ENCODE measurements at places on chromosomes 16 and 17.

DNA sequence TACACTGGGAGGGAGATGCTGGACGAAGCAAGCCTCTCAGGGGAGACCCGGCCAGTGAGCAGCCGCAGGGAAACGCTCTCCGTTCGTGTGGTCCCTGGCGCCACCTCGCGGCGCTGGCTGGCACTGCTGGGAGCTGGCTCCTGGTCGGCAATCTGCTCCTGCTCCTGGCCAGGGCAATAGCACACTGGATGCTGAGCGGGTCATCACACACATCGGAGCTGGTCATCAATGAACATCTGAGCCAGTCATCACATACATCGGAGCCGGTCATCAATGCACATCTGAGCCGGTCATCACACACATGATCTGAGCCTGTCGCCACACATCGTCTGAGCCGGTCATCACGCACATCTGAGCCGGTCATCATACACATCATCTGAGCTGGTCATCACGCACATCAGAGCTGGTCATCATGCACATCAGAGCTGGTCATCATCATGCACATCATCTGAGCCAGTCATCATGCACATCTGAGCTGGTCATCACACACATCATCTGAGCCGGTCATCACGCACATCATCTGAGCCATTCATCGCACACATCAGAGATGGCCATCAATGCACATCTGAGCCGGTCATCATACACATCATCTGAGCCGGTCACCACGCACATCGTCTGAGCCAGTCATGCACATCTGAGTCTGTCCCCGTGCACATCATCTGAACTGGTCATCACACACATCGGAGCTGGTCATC is 217.3 kb downstream of the RBFOX3 start:
- no peak for DNase-seq

DNA sequence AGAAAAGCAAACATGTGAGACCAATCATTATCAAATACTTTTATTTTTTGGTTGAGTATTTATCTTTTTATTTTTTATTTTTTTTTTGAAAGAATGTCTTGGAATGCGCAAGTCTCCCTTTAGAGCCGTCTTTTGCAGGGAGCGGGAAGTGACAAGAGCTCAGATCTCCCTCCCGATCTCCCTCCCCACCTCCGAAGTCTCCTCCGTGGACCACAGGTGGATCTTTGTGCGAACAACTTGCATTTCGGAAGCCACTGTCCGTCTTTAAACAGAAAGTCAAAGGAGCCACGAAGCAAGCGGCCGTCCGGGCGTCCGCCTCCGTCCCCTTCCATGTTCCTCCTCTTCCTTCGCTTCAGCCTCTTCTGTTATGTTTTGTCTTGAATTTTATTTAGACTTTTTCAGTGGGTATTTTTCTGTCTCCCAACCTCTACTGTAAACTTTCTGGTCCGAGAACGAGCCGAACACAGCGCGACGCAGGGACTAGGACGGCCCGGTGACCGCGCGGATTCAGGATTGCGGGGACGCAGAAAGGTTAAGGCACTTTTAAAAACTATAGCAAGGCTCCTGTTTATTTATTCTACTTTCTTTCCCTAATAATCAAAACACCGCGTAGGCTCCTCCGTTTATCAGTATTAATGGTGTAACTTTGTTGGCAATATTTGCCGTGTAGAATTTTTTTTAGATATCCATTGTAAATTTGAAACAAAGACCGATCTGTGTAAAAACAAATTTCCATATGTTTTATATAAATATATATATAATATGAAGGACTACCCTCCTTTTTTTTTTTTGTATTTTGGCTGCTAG is 3.3 kb downstream of the FOXF1 start:
- DNase-seq: no peak

GRCh38 chr17:76633628-76634328 is 9.8 kb downstream of the ST6GALNAC1 start:
- DNase-seq: no peak

DNA sequence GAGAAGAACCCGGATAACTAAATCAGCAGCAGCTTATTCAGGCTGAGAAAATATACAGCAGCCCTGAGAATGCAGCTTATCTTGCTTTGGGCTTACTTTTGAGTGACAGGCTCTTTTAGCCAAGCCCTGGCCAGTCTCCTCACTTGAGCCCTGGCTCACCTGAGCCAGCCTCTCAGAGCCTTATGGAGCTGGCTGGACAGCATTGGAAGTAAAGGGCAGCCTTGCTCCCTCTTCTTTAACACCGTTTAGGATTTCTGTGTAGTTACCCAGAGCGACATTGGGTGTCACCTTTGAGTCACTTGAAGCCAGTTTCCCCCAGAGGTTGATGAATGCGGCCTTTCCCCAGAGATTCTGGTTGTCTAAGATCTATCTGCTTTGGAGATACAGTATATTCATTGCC is 7.7 kb upstream of the NPIPB2 start:
- DNase-seq: no peak

DNA sequence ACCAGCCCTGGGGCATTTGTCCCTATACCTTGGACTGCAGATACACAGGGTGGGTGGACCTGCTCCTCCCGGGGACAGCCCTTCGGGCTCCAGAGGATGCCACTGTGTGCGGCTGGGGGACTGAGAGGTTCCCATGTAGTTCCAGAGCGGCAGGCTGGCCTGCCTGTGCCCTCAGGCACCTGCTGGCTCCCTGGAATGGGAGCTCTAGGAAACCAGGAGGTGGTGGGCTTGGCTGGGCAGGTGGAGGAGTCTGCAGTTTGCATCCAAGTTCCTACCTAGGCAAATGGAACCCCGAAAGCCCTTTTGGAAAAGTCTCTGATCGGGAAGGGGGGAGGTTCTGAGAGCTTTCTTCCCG is 982 bp downstream of the DBNDD1 start:
- no peak for DNase-seq

GRCh38 chr16:27628241-27628942 is 78.4 kb downstream of the KATNIP start:
- DNase-seq: no peak

GRCh38 chr17:57091186-57091618 is 6.2 kb downstream of the AKAP1 start:
- no peak for DNase-seq

GRCh38 chr17:327971-328370 is 24.6 kb downstream of the RPH3AL start:
- no peak for DNase-seq

- DNase-seq: no peak
Measured at GRCh38 chr16:85565340-85565739, 47.8 kb upstream of the GSE1 start.

- DNase-seq: no peak
Measured at GRCh38 chr16:2341456-2342447, 1.2 kb upstream of the ABCA3 start.

- no peak for DNase-seq
Measured at GRCh38 chr17:43114151-43114552, 11.0 kb downstream of the BRCA1 start.

DNA sequence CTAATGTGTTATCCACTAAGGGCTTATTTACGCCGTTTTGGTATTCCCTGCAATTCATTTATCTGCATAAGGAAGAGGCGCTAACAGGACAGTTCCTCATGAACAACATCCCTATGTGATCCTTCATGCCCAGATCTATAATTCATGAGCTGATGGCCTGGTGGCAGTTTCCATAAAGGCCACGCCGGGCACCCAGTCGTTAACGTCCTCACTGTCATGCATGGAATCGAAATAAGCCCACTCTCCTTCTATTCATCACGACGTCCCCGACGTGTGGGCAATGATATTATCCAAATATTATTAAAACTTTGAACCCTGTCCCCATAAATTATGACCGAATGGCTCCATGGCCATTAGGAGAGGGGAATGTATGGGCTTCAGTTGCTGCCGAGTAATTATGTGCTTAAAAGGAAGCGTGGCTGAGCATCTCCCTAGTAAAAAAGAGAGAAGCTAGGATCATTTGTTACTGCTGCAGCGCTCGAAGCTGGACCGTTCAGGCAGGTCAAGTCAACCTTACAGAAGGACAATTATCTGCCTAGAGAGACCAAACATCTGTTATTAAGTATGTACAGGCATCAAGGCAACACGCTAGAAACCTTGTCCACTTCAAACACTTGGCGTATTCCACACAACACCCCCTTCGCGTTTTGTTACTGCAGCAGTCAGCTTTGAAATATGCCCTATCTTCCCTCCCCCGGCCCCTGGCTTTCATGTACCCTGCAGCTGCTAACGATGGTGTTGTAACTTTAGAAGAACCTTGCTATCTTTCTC is 94.0 kb upstream of the SALL1 start:
- DNase-seq: no peak

GRCh38 chr16:84332975-84333684 is 35.2 kb upstream of the ATP2C2 start:
- no peak for DNase-seq

GRCh38 chr16:68400083-68400923 is 48.0 kb downstream of the SMPD3 start:
- no peak for DNase-seq

DNA sequence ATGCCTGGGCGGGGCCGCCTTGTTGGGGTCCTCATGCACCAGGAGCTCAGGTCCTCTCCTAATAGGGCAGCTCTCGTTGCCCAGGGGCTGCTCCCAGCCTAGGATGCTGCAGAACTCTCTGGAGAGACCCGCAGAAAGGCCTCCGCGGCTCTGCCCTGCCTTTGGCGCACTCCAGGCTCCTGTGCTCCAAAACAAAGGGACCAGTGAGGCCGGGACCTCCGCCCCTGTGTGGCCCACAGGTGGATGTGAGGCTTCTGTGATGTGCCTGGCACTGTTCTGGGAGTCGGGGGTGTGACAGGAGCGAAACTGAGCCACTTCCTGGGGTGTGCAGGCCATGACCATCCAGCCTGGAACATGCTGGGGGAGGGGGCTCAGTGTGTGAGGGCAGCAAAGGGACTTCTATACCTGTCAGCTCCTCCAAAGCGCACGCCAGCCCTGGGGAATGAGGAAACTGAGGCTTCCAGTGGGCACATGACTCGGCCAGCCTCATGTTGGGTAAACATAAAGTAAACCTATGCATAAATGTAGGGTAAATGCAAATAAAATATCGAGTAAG is 153.2 kb downstream of the IRF8 start:
- DNase-seq: no peak

DNA sequence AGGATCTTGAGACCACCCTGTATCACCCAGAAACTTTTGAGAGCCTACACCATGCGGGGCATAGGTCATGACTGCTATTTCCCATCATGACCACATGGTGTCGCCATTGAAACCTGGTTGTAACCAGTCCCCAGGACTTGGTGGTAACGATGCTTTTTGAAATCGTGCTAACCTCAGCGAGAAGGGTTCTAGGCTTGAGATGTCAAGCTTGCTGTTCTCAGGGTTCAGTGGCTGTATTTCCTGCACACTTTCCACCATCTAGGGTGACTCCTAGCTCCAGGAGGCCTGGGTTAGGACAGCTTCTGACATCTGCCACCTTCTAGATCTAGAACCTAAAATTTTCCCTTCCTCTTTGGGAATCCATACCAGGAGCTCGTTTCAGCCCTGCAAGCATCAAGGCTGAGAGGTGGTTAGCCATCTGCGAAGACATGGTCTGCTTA is 13.0 kb upstream of the SPNS3 start:
- DNase-seq: no peak

GRCh38 chr17:1918346-1919162 is 88.7 kb downstream of the RPA1 start:
- DNase-seq: no peak

DNA sequence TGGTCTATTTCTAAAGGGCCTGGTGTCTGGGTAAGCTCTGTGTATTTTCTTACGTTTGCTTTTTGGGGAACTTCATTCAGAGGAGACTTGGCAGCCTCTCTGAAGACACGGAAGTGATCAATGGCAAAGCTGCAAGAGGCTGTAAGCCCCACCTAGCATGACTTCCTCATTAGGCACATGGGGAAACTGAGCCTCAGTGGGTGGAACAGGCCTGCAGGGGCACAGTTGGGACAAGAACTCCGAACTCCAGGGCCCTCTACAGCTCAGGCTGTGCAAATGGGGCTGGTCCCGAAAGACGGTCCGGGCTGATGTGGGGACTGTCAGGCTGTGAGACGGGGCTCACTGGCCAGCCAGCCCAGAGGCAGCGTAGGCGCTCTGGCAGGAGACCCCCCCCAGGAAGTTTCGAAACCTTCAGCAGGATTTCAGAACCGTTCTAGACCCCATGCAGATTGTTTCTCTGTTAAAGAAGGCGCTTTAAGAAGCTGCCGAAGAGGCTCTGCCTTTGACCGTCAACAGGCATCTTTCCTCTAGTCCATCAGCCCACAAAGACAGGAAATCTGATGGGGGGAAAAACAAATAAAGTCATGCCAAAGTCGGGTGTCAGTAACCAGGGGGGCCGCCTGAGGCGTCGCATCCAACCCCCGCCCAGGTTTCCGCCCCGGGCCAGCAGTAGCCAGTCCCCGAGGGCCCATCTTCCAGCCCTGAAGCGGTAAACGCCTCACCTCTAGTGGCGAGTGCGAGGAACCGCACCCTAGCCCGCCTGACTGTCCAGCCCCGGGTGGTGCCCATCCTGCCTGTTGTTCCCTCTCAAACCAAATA is 79.8 kb upstream of the TBC1D3K start:
- no peak for DNase-seq

GRCh38 chr17:72034000-72034399 is 86.8 kb upstream of the SOX9 start:
- no peak for DNase-seq

- no peak for DNase-seq
Measured at GRCh38 chr17:77474292-77474988, 333.7 kb downstream of the SEC14L1 start.

DNA sequence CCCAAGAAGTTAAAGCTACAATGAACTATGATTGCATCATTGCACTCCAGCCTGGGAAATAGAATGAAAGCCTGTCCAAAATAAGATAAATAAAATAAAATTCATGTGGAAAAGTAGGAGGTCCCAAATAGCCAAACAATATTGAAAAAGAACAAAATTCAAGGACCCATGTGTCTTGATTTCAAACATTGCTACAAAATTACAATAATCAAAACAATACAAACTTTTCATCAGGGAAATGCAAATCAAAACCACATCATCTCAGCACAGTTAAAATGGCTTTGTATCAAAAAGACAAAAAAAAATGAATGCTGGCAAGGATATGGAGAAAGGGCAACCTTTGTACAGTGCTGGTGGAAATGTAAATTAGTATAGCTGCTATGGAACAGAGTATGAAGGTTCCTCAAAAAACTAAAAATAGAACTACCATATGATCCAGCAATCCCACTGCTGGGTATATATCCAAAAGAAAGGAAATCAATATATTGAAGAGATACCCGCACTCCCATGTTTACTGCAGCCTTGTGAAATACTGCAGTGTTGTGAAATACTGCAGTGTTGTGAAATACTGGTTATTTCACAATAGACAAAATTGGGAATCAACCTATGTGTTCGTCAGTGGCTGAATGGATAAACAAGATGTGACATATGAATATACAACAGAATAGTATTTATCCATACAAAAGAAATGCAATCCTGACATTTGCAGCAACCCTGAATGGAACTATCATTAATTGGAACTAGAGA is 24.5 kb upstream of the ZNF287 start:
- DNase-seq: no peak

- no peak for DNase-seq
Measured at GRCh38 chr17:49633762-49634484, 44.0 kb downstream of the SPOP start.
